Epithelial cell of alveolus of lung (primary cell): ENCODE measurements at places on chromosomes 16 and 17. TPM values are rescaled to one million over a fixed set of nuclear protein-coding genes. Genes with fewer than 3 reads are reported as not detected.

The PRCD gene
- 3.7 and 14.2 TPM in 2 replicates for total RNA-seq

The GRAP gene
- 0.72 and 1.2 TPM in 2 replicates for total RNA-seq

The CMTM1 gene
- total RNA-seq: 1.1 and 3.4 TPM in 2 replicates

The WFIKKN1 gene
- total RNA-seq: 0.13 and 2.6 TPM in 2 replicates

The KRT20 gene
- not detected in 2 replicates for total RNA-seq

The SGCA gene
- 0.32 TPM in 1 of 2 replicates, not detected in the other for total RNA-seq

The GAS2L2 gene
- not detected in 2 replicates for total RNA-seq

The GFAP gene
- total RNA-seq: 0.08 and 0.26 TPM in 2 replicates

The ITGB4 gene
- 2.1 and 22.9 TPM in 2 replicates for total RNA-seq
